ENCODE measurements at places on chromosomes 5 and 9. TPM values are rescaled to one million over a fixed set of nuclear protein-coding genes. Genes with fewer than 3 reads are reported as not detected.
A peak's percentile ranks its signal among the peaks of the same experiment; 100 is the strongest.

The TAF1L gene
- not detected for total RNA-seq

GRCh38 chr9:68975365-68976043 is 38.4 kb downstream of the PRKACG start:
- no peak for DNase-seq

The ALDOB gene
- total RNA-seq = 36.7 TPM

The FCN2 gene
- total RNA-seq = not detected

GRCh38 chr9:94065535-94065961 is 18.7 kb upstream of the PTPDC1 start:
- DNase-seq = no peak

- DNase-seq = no peak
Observed at GRCh38 chr5:121019106-121019505, 555.0 kb downstream of the PRR16 start.

The TRAF2 gene
- 19.4 TPM for total RNA-seq

DNA sequence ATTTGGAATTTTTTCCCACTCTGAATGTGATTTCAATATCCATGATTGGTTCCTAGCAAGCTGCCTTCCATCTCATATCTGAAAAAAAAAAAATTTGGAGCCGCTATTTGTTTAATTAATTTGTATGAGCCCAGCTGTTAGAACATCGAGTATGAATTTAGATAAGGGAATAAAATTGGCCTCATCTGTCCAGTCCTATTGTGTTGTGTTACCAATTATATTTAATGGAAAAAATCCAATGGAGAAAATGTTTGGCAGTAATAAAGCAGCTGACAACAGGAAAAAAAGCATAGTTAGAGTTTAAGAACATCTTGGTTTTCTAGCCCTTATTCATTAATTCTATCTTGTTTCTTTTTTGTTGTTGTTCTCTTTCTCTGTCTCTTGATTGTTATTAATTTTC is 735.6 kb upstream of the RIOK2 start:
- no peak for DNase-seq

The CDC20B gene
- total RNA-seq = 0.38 TPM

GRCh38 chr5:16902846-16903245 is 33.2 kb downstream of the MYO10 start:
- no peak for DNase-seq

- no peak for DNase-seq
Observed at GRCh38 chr5:127671218-127671617, 22.3 kb downstream of the CTXN3 start.

The PLCXD3 gene
- 7.4 TPM for total RNA-seq

GRCh38 chr5:55495216-55495615 is 39.5 kb downstream of the PLPP1 start:
- no peak for DNase-seq

The PTBP3 gene
- 78.6 TPM for total RNA-seq

GRCh38 chr5:28809811-28810750 is 1771.7 kb upstream of the CDH9 start:
- no peak for DNase-seq

The THOC3 gene
- total RNA-seq = 77.0 TPM

DNA sequence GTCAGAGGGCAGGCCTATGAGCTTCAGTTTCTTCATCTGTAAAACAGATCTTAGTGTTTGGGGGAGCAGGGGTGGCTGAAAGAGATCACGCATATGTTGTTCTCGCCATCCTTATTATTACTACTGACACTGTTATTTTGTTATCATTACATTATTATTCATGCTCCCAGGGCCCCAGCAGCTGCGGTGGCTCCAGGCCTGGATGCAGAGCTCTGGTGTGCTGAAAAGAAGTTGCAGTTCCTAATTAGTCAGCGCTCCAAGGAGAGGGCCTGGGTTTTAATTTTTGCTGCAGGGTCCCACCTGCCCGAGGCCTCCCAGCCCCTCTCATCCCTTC is 19.5 kb downstream of the CXXC5 start:
- no peak for DNase-seq

DNA sequence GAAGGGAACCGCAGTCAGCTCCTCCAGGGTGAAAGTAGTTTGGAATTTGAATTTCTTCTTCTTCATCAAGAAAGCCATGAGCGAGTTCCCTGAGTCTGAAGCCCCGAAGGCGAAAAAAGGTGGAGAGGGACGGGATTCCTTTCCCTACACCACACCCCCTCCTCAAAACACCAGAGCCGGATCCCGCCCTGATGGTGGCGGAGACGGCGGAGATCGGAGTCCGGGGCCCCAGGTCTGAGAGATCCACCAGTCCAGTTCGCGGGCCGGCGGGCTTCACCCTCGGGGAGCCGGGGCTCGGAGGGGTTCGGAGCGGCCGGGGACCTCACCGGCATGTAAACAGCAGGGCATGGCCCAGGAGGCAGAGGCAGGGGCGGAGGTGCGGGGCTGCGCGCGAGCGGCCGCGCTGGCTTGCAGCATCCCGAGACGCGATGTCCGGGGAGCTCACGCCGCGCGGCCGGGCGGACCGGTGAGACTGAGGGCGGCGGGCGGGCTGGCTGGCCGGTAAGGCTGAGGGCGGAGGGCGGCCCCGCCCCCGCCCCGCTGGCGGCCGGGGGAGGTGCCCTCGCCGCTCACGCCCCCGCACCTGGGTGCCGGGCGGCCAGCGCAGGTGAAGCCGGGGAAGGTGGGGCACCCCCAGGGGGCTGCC is 606 bp downstream of the EEIG1 start:
- DNase-seq = no peak

GRCh38 chr9:95626885-95627558 is 110.3 kb upstream of the PTCH1 start:
- no peak for DNase-seq

- no peak for DNase-seq
Observed at GRCh38 chr5:64077589-64077988, 88.1 kb upstream of the RNF180 start.

The DUSP1 gene
- 50.9 TPM for total RNA-seq

DNA sequence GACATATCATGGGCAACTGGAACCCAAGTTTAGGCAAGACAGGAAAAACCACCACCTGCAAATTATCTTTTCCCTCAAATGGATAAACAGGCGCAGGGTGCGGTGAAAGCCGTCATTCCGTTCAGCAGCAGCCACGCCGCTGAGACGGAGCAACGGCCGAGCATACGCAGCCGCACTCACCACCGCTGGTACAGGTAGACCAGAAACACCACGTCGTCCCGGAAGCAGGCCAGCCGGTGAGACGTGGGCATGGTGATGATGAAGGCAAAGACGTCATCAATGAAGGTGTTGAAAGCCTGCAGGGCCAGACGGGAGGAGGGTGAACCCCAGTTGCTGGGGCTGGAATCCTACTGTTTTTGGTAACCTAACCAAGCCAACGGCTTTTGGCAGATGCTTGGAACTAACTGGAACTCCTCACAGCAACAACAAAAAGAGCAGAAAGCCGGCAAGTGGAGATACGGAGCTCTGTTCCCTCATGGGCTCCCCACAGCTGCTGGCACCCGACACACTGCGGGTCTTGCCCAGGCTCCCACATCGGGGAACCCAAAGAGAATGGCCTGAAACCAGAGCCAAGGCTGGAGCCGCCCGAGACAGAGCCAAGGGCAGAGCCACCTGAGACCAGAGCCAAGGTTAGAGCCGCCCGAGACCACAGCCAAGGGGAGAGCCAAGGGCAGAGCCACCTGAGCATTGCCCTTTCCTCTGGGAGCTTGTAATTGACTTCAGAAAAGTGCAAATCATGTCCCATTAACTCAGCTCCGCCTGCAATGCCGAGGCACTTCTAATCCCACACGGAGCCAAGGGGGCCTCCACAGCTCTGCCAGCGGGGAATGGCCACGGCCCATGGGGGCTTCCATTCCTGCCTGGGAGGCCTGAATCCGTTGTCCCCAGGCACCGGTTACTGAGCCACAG is 24.2 kb downstream of the CLPTM1L start:
- DNase-seq = peak; percentile 62

All from type B pancreatic cell (in vitro differentiated cells).